ENCODE measurements at places on chromosomes 7 and 10. TPM values are rescaled to one million over a fixed set of nuclear protein-coding genes. Genes with fewer than 3 reads are reported as not detected.

DNA sequence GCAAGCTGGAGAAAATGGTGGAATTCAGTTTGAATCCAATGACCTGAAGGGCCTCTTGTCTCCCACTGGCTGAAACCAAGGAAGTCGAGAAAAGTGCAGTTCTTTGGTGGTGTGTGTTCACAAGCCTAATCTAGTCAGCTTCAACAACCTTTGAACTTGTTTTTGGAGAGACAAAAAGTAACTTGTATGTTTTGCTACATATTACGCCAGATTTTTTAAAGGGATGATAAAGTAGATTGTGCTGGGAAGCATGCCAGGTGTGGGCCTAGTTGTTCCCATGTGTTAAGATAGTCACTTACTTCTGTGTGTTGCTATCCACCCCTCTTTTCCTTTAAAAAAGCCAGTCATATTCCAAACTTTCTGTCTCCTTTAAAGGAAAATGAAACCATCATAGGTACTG lies 79.7 kb upstream of the FAM3C start:
- H3K27ac ChIP-seq, result no peak overlapping the region
- H3K27me3 ChIP-seq, result no peaks in the 10 kb centered on the region
- peaks cover 23% of the 10 kb centered on the region for H3K4me1 ChIP-seq
- DNase-seq, result no peak
- H3K4me3 ChIP-seq, result no peak overlapping the region
- H3K36me3 ChIP-seq, result peaks cover 2% of the 10 kb centered on the region

DNA sequence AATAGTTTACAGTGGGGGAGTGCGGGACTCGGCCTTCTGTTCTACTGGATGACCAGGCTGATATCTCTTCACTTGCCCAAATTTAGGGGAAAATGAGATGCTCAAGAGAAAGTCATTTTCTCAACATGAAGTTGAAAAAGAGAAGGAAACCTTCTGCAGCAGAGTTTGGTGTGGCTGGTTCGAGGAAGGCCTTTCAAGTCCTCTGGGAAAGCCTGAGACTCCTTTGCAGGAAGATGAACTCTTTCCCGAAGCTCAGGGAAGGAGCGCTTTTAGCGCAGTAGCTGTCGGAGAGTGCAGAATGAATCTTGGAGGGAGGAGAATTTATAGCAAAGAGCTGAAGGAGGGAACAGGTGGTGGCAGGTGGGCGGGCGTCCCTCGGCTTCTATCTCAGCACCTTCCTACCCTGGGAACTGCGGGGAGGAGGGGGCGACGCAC lies at the start of gene ATOH7:
ATOH7 (minus strand) TSS at position 297 of the 435 bp plus-strand sequence. CDS start 436 bp downstream, outside the sequence.
- peaks cover 20% of the 10 kb centered on the region for H3K27me3 ChIP-seq
- H3K4me1 ChIP-seq, result peaks cover 10% of the 10 kb centered on the region
- DNase-seq, result no peak
- peak within 1 kb of the TSS; percentile 85 for H3K4me3 ChIP-seq

- H3K4me3 ChIP-seq, result no peak overlapping the region
- H3K27ac ChIP-seq, result no peak overlapping the region
- no peaks in the 10 kb centered on the region for H3K36me3 ChIP-seq
- peaks cover 2% of the 10 kb centered on the region for H3K27me3 ChIP-seq
- no peak for DNase-seq
Observed at GRCh38 chr7:143487061-143487460, 9.4 kb downstream of the TAS2R41 start.

GRCh38 chr10:99996671-99997648 lies 12.8 kb downstream of the DNMBP start:
- no peak overlapping the region for H3K4me3 ChIP-seq
- no peaks in the 10 kb centered on the region for H3K36me3 ChIP-seq
- H3K27ac ChIP-seq, result peak overlapping the region; percentile 60
- peaks cover 64% of the 10 kb centered on the region for H3K4me1 ChIP-seq
- no peaks in the 10 kb centered on the region for H3K27me3 ChIP-seq

GRCh38 chr7:30140456-30140855 lies 5.7 kb downstream of the MTURN start:
- H3K36me3 ChIP-seq, result no peaks in the 10 kb centered on the region
- no peak overlapping the region for H3K27ac ChIP-seq
- H3K27me3 ChIP-seq, result no peaks in the 10 kb centered on the region
- H3K4me3 ChIP-seq, result no peak overlapping the region
- H3K4me1 ChIP-seq, result peaks cover 38% of the 10 kb centered on the region

Gene STEAP1B
- 4.2 TPM for total RNA-seq

DNA sequence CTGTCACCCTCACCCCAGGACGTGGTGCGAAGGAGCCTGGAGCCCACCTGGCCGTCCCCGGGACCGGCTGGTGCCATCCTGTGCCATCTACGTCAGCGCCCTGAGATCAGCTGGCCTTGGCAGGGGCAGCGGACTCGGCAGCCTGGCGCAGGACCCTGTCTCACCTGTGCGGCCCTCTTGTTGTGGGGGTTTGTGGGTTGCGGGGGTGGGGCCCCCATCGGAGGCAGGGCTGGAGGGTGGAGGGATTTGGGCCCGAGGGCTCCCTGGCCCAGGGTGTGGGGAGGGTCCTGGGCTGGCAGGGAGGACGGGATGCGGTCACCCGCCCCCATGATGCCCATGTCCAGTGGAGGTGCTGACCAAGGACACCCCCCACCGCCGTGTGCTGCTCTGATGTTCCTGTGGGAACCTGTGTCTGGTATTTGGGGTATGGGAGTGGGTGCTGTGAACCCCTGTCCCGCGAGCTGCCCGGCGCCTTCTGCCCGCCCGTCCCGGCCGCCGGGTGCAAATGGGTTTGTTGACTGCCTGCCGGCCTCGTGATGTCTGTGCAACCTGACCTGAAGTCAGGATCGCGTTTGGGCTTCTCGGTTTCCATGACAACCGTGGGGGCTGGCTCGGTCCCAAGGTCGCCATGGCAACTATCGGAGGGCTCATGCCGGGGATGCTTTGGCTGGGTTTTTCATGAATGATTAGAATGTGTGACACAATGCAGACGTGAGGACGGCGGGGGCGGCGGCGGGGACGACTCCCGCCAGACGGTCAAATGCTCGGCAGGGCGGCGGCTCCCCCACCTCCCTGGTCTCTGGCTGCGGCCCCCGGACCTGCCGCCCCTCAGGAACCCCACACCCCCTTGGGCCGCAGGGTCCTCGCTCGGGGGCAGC lies 7.3 kb downstream of the MAFK start:
- peaks cover 38% of the 10 kb centered on the region for H3K4me1 ChIP-seq
- peaks cover 3% of the 10 kb centered on the region for H3K36me3 ChIP-seq
- H3K27me3 ChIP-seq, result no peaks in the 10 kb centered on the region
- H3K27ac ChIP-seq, result peak overlapping the region; percentile 100
- no peak for DNase-seq

DNA sequence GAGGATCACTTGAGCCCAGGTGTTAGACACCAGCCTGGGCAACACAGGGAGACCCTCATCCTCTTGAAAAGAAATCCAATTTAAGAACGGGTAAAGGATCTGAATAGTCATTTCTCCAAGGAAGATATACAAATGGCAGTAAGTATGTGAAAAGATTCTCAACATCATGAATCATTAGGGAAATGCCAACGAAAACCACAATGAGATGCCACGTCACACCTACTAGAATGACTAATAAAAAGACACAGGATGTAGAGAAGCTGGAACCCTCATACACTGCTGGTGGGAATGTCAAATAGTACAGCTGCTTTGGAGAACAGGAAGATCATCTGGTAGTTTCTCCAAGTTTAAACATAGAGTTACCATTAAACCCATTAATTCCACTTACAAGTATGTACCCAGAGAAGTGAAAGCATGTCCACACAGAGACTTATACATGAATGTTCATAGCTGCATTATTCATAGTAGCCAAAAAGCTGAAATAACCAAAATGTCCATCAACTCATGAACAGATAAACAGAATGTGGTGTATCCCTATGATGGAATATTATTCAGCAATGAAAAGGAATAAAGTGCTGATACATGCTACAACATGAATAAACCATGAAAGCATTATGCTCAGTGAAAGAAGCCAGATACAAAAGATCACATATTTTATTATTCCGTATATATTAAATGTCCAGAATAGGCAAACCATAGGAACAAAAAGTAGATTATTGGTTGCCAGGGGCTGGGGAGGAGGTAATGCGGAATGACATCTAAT lies 13.1 kb upstream of the ZMIZ2 start:
- DNase-seq, result no peak
- no peaks in the 10 kb centered on the region for H3K27me3 ChIP-seq
- H3K4me3 ChIP-seq, result no peak overlapping the region
- peaks cover 29% of the 10 kb centered on the region for H3K4me1 ChIP-seq

GRCh38 chr7:28432105-28432504 lies 19.8 kb downstream of the CREB5 start:
- peaks cover 4% of the 10 kb centered on the region for H3K36me3 ChIP-seq
- peaks cover 16% of the 10 kb centered on the region for H3K4me1 ChIP-seq

Gene GTF2IRD2
- total RNA-seq, result 16.2 TPM

GRCh38 chr7:27192546-27193334 lies 7.2 kb downstream of the HOXA13 start:
- no peak for DNase-seq
- no peak overlapping the region for H3K27ac ChIP-seq
- H3K4me3 ChIP-seq, result peak overlapping the region; percentile 57
- peaks cover 23% of the 10 kb centered on the region for H3K4me1 ChIP-seq
- peaks cover 82% of the 10 kb centered on the region for H3K27me3 ChIP-seq

- no peak overlapping the region for H3K4me3 ChIP-seq
- H3K27ac ChIP-seq, result no peak overlapping the region
- DNase-seq, result no peak
- peaks cover 20% of the 10 kb centered on the region for H3K4me1 ChIP-seq
- no peaks in the 10 kb centered on the region for H3K27me3 ChIP-seq
Observed at GRCh38 chr7:121012919-121013318, 24.4 kb downstream of the CPED1 start.

Gene GIMAP8
- total RNA-seq, result not detected

- no peaks in the 10 kb centered on the region for H3K4me1 ChIP-seq
- no peaks in the 10 kb centered on the region for H3K36me3 ChIP-seq
- H3K27ac ChIP-seq, result no peak within 1 kb of the TSS
- no peak for DNase-seq
- no peak within 1 kb of the TSS for H3K4me3 ChIP-seq
Observed at GRCh38 chr10:26437637-26438461, at the start of gene APBB1IP. Gene APBB1IP (plus strand): TSS chr10:26438341. CDS start chr10:26492327, 53,986 bp downstream.

- no peaks in the 10 kb centered on the region for H3K36me3 ChIP-seq
- no peaks in the 10 kb centered on the region for H3K27me3 ChIP-seq
- no peak overlapping the region for H3K27ac ChIP-seq
- peak; percentile 30 for DNase-seq
- peaks cover 32% of the 10 kb centered on the region for H3K4me1 ChIP-seq
Observed at GRCh38 chr7:140646931-140647647, 6.5 kb upstream of the DENND2A start.

All from chondrocyte (in vitro differentiated cells).